ENCODE measurements at places on chromosomes 2 and 18. TPM values are rescaled to one million over a fixed set of nuclear protein-coding genes. Genes with fewer than 3 reads are reported as not detected.
A peak's percentile ranks its signal among the peaks of the same experiment; 100 is the strongest.

LRATD1 gene
- 11.2 TPM for total RNA-seq

PLCL1 gene
- 79.0 TPM for total RNA-seq

PLCD4 gene
- 5.1 TPM for total RNA-seq

CSRNP3 gene
- total RNA-seq, result 4.4 TPM

ASTL gene
- total RNA-seq, result not detected

ZNF638 gene
- total RNA-seq, result 93.3 TPM

MRO gene
- 0.52 TPM for total RNA-seq

TEKT4 gene
- total RNA-seq, result not detected

ALPI gene
- not detected for total RNA-seq

NOP58 gene
- total RNA-seq, result 15.6 TPM

ACMSD gene
- not detected for total RNA-seq

CYP27A1 gene
- 22.4 TPM for total RNA-seq

DNA sequence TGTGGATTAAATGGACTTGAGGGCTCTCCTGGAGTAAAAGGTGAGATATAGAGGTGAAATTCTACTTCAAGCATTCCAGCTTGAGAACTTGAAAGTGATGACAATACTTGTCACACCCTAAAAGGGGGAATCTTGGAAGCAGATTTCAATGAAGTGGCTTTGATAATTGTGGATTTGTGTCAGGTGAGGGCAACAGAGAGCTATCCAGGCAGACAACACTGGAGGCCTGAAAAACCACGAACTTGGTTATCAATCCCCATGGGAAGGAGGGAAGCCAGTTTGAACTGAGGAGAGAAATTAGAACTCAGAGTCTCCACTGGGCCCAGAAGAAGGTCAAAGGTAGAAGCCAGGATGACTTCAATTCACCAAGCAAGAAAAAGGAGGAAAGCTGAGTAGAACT is 263.9 kb downstream of the FIGN start:
- DNase-seq, result no peak
- H3K36me3 ChIP-seq, result no peaks in the 10 kb centered on the region
- H3K4me1 ChIP-seq, result no peaks in the 10 kb centered on the region
- no peak overlapping the region for H3K27ac ChIP-seq
- no peak overlapping the region for H3K4me3 ChIP-seq

- H3K27ac ChIP-seq, result no peak overlapping the region
- H3K4me1 ChIP-seq, result peaks cover 12% of the 10 kb centered on the region
- no peak overlapping the region for H3K4me3 ChIP-seq
- no peak for DNase-seq
- no peaks in the 10 kb centered on the region for H3K27me3 ChIP-seq
Observed at GRCh38 chr2:160868891-160869290, 291.3 kb upstream of the TANK start.

DNA sequence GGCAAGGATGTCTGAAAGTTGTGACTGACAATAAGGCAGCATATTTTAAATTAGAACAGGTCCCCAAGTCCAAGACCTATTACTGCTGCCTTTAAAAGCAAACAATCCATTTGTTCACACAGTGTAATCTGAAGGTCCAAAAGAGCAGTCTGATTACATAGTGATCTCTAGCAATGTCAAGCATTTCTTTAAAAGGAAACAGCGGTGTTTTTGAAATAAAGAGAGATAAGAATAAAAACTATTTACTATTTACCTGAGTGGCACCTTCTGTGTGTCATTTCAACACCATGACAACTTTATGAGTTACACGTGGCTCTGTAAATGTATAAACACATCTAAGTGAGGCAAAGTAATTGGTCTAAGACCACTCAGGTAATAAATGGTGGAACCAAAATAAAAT is 1009.9 kb upstream of the CNTNAP5 start:
- H3K4me1 ChIP-seq, result no peaks in the 10 kb centered on the region
- no peak for DNase-seq
- no peaks in the 10 kb centered on the region for H3K36me3 ChIP-seq
- H3K27me3 ChIP-seq, result no peaks in the 10 kb centered on the region
- H3K4me3 ChIP-seq, result no peak overlapping the region

DNA sequence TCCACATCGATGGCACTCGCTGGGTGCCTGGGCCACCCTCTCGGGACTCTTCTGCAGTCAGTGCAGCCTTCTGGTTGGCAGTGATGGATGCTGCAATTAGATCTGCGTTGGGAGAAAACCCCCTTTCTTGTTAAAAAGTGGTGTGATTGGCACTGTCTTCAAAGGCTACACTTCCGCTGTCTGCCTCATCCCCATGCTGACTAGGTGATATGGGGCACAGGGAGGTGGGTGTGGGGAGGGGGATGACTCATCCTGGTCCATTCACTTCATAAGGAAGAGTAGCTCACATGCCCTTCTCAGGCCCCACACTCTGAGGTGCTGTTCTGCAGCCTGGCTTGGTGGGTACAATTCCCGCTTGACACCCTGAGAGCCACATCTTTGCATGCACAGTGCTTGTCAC is 77.4 kb downstream of the THNSL2 start:
- H3K27ac ChIP-seq, result no peak overlapping the region
- H3K36me3 ChIP-seq, result no peaks in the 10 kb centered on the region
- DNase-seq, result no peak
- no peak overlapping the region for H3K4me3 ChIP-seq

GRCh38 chr18:63199743-63200241 is 119.8 kb downstream of the BCL2 start:
- peaks cover 3% of the 10 kb centered on the region for H3K4me1 ChIP-seq
- H3K36me3 ChIP-seq, result no peaks in the 10 kb centered on the region

DNA sequence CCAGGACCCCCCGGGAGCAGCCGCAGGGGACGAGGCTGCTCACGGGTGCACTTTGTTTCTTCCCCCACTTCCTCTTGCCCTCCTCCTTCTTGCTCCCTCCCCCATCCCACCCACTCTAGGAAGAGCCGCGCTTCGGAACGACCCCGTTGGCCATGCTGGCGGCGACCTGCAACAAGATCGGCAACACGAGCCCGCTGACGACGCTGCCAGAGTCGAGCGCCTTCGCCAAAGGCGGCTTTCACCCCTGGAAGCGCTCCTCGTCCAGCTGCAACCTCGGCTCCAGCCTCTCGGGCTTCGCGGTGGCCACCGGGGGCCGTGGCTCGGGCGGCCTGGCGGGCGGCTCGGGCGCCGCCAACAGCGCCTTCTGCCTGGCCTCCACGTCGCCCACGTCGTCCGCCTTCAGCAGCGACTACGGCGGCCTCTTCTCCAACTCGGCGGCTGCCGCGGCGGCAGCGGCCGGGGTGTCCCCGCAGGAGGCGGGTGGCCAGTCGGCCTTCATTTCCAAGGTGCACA is 1.3 kb downstream of the SP9 start:
- H3K4me3 ChIP-seq, result peak overlapping the region; percentile 41
- no peak overlapping the region for H3K27ac ChIP-seq
- H3K36me3 ChIP-seq, result no peaks in the 10 kb centered on the region
- peaks cover 100% of the 10 kb centered on the region for H3K27me3 ChIP-seq
- peaks cover 67% of the 10 kb centered on the region for H3K4me1 ChIP-seq

DNA sequence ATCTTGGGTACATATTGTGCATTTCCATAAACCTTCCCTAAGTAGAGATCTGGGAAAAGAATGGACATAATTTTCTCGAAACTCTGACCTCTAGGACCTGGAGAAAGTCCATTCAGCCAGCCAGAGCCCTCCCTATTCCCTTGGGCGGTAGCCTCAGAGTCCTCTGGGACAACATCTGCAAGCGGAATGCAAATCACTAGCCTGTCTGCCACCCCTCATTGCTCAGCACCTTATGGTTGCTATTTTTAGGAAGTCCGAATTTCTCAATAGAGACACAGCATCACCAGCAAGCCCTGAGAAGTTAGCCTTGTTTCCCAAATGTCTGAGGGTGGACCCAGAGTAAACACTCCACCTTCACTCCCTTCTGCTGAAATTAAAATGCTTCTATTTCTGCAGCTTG is 17.6 kb upstream of the CD28 start:
- no peaks in the 10 kb centered on the region for H3K36me3 ChIP-seq
- no peak overlapping the region for H3K4me3 ChIP-seq
- no peak overlapping the region for H3K27ac ChIP-seq
- DNase-seq, result no peak
- H3K4me1 ChIP-seq, result peaks cover 52% of the 10 kb centered on the region

DNA sequence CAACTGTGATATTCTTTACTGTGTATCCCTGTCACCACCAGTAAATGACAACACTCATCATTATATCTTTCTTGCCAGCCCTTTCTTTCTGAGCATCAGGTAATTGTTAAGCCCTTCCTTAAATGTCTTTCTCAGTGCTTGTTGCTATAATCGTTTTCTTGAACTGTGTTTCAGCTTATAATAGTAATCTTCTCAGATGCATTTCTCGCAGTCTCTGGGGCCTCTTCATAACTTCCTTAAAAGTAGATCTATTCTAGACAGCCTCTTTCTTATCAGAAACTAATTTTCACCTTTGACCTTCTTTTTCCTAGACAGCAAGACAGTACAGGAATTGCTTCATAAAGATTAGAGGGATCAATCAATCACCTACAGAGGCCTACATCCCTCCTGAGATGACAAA is 648.1 kb downstream of the CPS1 start:
- H3K27ac ChIP-seq, result no peak overlapping the region
- DNase-seq, result no peak
- no peaks in the 10 kb centered on the region for H3K4me1 ChIP-seq
- H3K27me3 ChIP-seq, result no peaks in the 10 kb centered on the region
- no peaks in the 10 kb centered on the region for H3K36me3 ChIP-seq

GRCh38 chr18:24470022-24470618 is 9.7 kb downstream of the HRH4 start:
- no peak overlapping the region for H3K4me3 ChIP-seq
- H3K27ac ChIP-seq, result no peak overlapping the region
- H3K4me1 ChIP-seq, result no peaks in the 10 kb centered on the region
- no peaks in the 10 kb centered on the region for H3K27me3 ChIP-seq
- DNase-seq, result no peak

- no peaks in the 10 kb centered on the region for H3K27me3 ChIP-seq
- H3K4me3 ChIP-seq, result no peak overlapping the region
- no peak overlapping the region for H3K27ac ChIP-seq
- H3K36me3 ChIP-seq, result no peaks in the 10 kb centered on the region
- no peaks in the 10 kb centered on the region for H3K4me1 ChIP-seq
- DNase-seq, result no peak
Observed at GRCh38 chr18:41783065-41783818, 171.8 kb upstream of the PIK3C3 start.

DNA sequence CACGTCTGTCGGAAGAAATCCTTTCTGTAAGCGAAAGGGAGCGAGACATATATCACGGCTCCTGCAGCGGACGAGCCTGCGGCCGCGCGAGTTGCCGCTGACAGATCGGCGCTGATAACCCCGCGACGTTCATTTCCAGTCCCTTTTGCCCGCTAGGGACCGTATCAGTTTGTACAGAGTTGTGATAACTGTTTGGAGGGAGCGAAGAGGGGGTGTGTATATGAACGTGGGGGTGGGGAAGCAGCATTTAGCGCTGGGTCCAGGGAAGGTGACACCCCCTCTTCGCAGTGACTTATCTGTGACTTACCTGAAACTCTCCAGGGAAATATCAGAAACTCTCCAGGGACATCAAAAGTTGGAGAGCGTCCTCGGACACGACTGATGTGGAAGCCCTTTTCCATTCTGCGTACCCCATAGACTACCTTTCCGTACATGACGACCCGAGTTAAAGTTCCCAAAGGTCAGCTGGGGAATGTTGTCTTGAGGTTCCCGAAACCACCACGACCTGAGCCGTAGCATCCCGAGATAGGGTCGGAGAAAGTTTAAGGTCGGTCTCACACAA is 948 bp upstream of the GATA6 start:
- H3K4me3 ChIP-seq, result peak overlapping the region; percentile 68
- H3K4me1 ChIP-seq, result peaks cover 74% of the 10 kb centered on the region
- H3K36me3 ChIP-seq, result no peaks in the 10 kb centered on the region
- H3K27ac ChIP-seq, result no peak overlapping the region
- H3K27me3 ChIP-seq, result peaks cover 99% of the 10 kb centered on the region

DNA sequence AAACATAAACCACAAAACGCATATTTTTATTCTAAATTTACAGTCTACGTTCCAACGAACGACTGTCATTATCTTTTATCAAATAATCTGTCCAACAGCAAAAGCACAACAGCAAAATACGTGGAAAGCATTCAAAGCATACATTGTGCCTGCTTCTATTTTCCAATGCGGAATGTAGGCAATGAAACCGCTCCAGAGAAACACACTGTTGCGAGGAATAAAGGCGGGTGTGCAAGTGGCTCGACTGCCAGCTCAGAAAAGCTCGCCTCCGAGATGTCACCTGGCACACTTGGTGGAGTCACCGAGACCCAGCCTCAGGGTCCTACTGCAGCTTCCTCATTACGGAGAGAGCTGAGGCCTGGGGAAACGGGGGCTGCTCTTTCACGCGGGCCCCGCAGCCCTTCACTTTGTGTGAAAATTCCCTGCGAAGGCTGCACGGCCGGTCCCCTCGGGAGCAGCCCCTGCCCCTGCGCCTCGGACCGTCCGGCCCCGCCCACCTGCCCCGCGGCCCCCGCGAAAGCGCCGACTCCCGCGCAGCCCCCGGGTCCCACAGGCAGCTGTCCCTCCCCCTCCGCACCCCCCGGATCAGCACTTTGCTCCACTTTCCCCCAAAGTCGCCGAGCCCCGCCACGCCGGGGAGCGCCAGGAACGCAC is 752 bp downstream of the MGAT4A start:
- H3K4me1 ChIP-seq, result peaks cover 55% of the 10 kb centered on the region
- H3K27me3 ChIP-seq, result no peaks in the 10 kb centered on the region
- peak overlapping the region; percentile 96 for H3K4me3 ChIP-seq
- H3K36me3 ChIP-seq, result no peaks in the 10 kb centered on the region

GRCh38 chr18:59736061-59736460 is 38.8 kb upstream of the CCBE1 start:
- no peaks in the 10 kb centered on the region for H3K27me3 ChIP-seq
- H3K4me1 ChIP-seq, result no peaks in the 10 kb centered on the region
- H3K36me3 ChIP-seq, result no peaks in the 10 kb centered on the region
- no peak overlapping the region for H3K27ac ChIP-seq
- no peak overlapping the region for H3K4me3 ChIP-seq
- no peak for DNase-seq

GRCh38 chr2:97707362-97708047 is 5.9 kb upstream of the ZAP70 start:
- no peaks in the 10 kb centered on the region for H3K27me3 ChIP-seq
- DNase-seq, result no peak
- H3K4me3 ChIP-seq, result no peak overlapping the region
- no peaks in the 10 kb centered on the region for H3K4me1 ChIP-seq
- H3K27ac ChIP-seq, result no peak overlapping the region
- H3K36me3 ChIP-seq, result no peaks in the 10 kb centered on the region

- H3K27me3 ChIP-seq, result no peaks in the 10 kb centered on the region
- no peaks in the 10 kb centered on the region for H3K4me1 ChIP-seq
- no peak overlapping the region for H3K27ac ChIP-seq
- H3K4me3 ChIP-seq, result no peak overlapping the region
- H3K36me3 ChIP-seq, result no peaks in the 10 kb centered on the region
Observed at GRCh38 chr18:52636536-52636935, 296.5 kb downstream of the DCC start.

GRCh38 chr2:72278046-72278445 is 130.4 kb upstream of the CYP26B1 start:
- no peak for DNase-seq
- no peak overlapping the region for H3K27ac ChIP-seq
- no peaks in the 10 kb centered on the region for H3K27me3 ChIP-seq
- H3K4me3 ChIP-seq, result no peak overlapping the region
- peaks cover 4% of the 10 kb centered on the region for H3K4me1 ChIP-seq

GRCh38 chr2:230775737-230776136 is 63.1 kb downstream of the CAB39 start:
- no peak overlapping the region for H3K27ac ChIP-seq
- no peaks in the 10 kb centered on the region for H3K27me3 ChIP-seq
- no peaks in the 10 kb centered on the region for H3K36me3 ChIP-seq
- no peak for DNase-seq

- peak; percentile 62 for DNase-seq
- H3K36me3 ChIP-seq, result no peaks in the 10 kb centered on the region
- H3K27ac ChIP-seq, result no peak overlapping the region
- no peaks in the 10 kb centered on the region for H3K4me1 ChIP-seq
- no peaks in the 10 kb centered on the region for H3K27me3 ChIP-seq
- no peak overlapping the region for H3K4me3 ChIP-seq
Observed at GRCh38 chr2:68720665-68721064, 13.9 kb upstream of the ARHGAP25 start.
